Amniotic stem cell (primary cell): ENCODE measurements at places on chromosomes 4 and X.

- DNase-seq: no peak
These were observed 20.3 kb downstream of the APOO start for GRCh38 chrX:23887451-23887850.

GRCh38 chrX:14501327-14501726 is 28.0 kb upstream of the GLRA2 start:
- no peak for DNase-seq

DNA sequence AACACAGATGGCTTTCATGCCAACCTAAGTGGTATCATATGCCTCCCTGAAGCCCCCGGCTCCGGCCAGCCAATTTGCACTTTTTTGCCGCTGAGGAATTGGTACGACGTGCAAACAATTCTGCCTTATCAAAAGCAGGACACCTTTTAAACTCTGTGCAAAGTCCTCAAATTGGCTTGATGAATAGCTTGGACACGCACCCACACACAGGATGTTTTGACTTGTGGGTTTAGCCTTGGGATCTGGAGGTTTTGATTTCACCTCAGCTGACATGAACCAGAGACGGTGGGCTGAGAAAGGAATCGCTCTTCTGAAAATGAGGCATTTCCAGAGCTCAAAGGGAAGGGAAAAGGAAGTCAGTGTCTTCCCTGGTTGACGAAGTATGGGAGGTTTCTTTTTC is 110.8 kb upstream of the SHOX start:
- no peak for DNase-seq

DNA sequence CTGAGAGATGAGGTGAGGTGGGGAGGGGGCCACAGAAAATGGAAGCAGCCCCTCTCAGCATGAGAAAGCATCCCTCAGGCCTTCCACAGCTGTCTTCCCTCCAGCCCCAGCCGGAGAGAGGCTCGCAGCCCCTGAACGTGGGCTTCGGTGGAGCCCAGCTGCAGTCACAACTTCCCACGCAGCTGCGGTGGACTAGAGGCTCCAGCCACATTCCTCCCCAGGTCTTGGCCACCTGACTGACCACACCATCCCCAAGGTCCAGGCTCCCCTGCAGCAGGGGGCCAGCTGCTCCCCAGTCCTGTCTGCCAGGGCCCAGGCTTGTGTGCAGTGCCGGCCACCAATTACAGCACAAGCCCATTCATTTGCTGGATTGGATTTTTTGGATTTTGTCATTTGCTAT is 212.3 kb upstream of the BCOR start:
- no peak for DNase-seq

GRCh38 chr4:77634132-77634785 is 28.6 kb downstream of the CXCL13 start:
- no peak for DNase-seq

DNA sequence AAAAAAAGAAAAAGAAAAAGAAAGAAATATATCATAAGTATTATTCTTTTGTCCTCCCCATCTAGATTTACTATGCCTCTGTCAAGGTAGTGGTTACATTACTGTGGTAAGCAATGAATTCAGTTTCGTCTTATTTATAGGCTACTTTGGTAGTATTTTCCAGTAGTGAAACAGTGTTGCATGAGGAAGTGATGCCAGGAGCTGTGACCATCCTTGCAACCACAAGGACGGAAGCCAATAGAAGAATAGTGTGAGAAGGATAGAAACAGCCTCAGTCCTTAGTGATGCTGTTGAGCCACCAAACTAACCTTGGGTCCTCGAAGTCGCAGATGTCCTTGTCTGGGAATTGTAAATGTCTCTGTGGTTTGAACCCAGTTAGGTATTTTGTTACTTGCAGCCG is 328.5 kb downstream of the PPP3CA start:
- DNase-seq: no peak

- no peak for DNase-seq
These were observed 23.6 kb downstream of the GUCY1A1 start for GRCh38 chr4:155690044-155690837.

DNA sequence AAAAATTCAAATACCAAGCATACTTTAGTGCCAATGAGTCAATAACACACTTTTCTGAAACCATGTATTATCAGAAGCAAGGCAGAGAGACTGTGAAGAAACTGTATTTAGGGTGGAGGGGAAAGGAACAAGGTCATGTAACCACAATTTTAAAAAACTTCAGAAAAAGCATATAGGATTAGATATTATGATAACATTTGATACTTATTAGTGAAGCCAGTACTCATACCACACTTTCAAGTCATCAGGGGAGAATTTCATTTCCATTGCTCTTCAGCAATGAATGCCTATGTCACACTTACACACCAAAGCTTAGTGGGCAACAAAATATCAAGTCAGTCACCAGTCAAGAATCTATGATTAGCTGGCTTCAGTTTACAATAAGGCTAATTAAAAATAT is 602.2 kb downstream of the IL15 start:
- DNase-seq: peak; percentile 5

- DNase-seq: no peak
These were observed 182.6 kb downstream of the RTL9 start for GRCh38 chrX:110541266-110541665.

GRCh38 chr4:78689700-78690323 is 86.3 kb upstream of the BMP2K start:
- no peak for DNase-seq

DNA sequence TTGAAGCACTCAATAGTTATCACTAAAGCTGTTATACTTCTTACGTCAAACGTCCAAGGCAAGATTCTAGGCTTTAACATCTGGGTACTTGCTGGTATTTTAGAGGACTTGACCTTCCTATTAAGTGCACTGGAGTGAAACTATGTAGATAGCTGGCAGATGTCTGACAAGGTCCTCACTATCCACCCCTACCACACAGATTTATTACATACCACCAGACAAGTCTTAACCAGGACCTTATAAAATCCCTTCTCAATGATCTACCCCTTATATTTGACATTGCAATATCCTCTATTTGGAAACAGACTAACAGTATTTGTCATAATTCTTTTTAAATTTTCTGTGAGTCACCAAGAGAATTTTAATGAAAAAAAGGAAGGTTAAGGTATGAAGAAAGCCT is 78.8 kb downstream of the PDGFC start:
- no peak for DNase-seq

GRCh38 chr4:56305390-56305789 is 81.9 kb downstream of the AASDH start:
- no peak for DNase-seq

DNA sequence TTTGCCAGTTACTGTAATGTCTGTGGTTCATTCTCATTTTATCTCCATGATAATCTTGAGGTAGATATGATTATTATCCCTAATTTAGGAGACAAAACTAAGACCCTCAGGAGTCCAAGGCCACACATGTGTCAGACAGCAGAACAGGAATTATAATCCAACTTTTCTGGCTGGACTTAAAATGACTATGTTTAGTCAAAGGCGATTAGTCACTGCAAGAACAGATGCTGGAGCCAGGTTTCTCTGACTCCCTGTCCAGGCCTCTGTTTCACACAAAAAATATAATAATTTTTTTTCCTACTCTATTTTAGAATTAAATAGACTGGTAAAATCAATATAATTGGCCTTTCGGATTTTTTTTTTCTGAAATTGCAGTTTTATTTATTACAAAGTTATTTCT is 56.7 kb upstream of the TMEM131L start:
- DNase-seq: no peak

DNA sequence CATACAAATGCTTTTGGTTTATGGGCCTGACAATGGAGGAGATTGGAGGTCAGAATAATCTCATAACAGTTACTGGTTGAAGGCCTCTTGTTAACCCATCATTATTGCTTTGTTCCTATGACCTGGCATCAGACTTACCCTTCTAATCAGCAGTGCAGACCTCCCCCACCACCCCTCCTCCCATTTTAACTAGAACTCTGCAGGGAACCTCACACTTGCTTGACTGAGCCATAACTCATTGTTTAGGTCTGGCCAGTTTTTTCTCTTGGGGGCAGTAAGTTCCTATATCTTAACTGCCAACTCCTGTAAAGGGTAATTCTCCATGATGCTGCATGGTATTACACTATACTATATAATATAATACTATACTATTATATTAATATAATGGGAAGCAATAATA is 609.3 kb downstream of the IL1RAPL1 start:
- no peak for DNase-seq

GRCh38 chr4:85398276-85398675 is 76.7 kb upstream of the ARHGAP24 start:
- DNase-seq: no peak

DNA sequence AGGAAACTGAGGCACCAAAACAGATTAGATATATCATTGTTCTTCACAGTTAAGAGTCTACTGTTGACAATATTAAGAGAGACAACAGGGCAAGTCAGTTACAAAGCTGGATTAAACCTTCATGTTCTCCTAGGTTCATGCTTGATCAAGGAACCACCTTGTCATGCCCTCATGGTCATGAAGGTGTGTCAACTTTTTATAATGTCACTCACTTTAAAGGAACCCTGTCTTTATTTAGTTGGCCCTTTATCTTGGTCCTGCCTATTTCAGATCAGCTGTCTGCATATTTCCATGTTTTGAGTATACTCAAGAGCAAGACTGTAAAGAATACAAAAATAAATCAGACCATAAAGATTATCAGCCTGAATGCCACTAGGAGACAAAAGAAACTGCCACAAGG is 140.2 kb upstream of the FAM241A start:
- DNase-seq: no peak

DNA sequence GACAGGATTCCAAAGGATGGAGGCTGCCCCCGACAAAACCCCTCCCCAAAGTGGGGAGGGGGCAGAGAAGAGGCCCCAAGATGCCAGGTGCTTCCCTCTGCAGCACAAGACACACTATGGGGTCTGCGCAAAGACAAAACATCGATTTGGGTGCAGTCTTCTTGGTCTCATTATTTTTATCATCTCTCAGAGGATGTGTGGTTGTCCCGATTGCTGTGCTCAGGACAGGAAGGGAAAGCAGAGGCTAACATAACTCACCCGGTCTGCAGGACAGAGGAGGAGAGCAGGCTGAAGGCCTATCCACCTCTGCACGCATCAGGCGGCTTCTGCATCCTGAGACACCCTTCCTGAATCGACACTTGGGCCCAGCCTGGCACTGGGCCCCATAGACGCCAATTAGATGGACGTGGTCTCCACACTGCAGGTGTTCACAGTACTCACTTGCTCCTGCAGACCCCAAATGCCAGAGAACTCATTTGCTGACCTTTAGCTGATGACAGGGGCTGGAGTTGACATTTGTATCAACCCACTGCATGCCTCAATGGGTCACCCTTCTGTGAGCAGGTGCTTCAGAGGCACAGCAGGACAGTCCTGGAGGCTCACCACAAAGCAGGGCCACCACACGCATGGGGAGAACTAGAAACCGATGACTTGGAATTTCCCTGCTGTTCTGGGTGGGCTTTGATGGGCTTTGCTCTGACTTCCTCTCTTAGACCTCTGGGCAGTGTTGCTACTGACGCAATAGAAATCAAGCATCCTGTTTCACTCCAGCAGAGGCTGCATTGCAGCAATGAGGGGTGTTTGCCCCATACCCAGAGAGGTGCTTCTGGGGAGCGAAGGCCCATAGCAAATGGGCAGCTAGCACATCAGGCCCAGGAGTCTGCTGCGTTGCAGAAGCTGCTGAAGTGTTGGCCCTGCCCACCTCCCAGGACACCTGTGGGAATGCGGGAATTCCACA is 96.3 kb upstream of the ENPP6 start:
- no peak for DNase-seq

DNA sequence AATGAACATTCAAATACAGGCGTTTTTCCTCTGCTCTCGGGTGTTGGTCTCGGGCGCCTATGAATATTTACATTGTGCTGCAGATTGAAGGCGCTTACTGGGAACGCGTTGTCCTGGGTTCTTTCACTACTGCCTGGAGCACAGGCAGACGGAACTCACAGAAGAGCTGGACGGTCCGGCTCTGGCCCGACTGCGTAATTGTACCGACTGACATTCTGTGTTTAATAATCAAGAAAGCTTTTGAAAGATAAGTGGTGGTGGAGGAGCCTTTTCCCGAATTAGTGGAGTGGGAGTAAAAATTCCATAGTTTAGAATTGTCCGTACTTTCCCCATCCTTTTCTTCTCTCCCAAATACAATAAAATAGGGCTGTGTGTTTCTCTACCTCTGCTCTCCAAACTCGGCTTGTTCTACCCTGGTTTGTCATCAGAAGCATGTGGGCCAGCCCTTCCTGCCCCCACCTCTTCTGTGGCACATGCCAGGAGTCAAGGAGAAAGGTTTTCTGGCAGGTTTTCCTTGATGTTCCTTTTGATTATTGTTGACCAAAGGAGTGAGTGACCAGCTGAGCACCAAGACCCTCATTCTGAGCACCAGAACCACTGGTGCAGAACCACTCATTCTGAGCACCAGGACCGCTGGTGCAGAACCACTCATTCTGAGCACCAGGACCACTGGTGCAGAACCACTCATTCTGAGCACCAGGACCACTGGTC is 2.3 kb downstream of the FHDC1 start:
- DNase-seq: no peak

GRCh38 chr4:6024313-6024960 is 6.2 kb upstream of the C4orf50 start:
- DNase-seq: no peak

DNA sequence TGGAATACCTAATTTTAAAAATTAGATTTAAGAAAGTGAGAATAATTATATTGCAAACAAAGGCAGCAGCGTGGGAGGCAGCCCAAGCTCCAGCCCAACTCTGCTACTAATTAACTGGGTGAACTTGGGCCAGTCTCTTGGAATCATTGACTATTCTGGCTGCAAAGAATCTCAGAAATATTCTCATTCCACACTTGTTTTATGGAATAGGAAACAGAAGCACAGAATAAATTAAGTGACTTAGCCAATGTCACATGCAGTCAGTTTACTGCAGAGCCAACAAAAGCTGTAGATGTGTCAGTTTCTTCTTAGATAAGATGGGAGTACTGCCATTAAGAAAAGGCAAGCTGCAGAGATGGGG is 132.6 kb upstream of the FAM9B start:
- no peak for DNase-seq

- DNase-seq: no peak
These were observed 511.0 kb upstream of the ATOH1 start for GRCh38 chr4:93317561-93317960.

- no peak for DNase-seq
These were observed 13.4 kb upstream of the PLCXD1 start for GRCh38 chrX:267771-268261.
